ENCODE measurements at places on chromosomes 13 and 19.

DNA sequence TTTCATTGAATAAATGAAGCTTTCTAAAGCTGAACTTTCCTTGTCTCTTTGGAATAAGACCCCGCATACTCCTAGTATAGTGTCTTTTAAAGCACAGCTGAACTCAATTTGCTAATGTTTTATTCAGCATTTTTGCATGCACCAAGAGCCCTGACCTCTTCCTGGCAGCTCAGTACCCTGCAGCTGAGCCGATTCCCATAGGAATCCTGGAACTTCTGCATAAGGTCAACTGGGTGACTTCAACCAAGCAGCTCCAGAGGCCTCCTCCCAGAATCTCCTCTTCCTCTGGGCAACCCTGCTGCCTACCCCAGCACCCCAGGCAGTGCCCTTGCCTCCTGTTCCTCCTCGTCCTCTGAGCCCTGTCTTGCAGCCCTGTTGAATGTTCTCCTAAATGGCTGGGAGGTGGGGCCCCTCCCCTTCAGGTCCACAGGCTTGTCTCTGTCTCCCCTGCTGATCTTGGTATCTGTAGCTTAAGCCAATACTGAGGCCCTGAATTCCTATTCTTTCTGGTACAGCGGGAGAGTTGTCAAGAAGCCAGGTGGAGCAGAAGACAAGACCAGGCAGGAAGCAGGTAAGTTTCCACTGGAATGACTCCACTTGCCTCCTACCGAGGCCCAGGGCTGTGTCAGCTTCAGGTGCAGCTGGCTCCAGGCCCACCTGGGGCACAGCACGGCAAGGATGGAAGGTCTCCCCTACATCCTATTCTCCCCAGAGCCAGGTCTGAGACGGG, 23.6 kb upstream of the CCDC124 start:
- no peak for DNase-seq

DNA sequence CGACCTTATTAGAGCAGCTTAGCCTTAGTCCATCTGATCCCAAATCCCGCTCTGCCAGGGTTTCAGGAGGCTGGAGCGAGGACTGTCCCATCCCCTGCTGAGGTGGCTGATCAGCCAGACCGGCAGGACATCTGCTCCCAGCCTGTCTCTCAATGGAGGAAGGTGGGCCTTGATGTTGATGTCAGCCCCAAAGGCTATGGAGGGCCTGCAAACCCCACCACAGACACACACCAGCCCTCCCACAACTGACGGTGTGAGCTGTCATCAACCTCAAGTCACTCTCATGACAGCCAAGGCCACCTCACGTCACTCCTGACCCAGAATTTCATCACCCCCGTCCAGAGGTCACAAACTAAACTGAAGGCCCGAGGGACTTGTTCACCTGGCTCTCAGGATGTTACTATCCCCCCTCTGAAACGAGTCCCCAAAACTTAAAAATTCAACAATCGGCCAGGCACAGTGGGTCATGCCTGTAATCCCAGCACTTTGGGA, 25.5 kb downstream of the RHPN2 start:
- DNase-seq = no peak

GRCh38 chr13:101149735-101150384, 266.4 kb downstream of the NALCN start:
- DNase-seq = no peak

- peak; percentile 65 for DNase-seq
Observed at GRCh38 chr19:4233282-4233853, 4.0 kb downstream of the EBI3 start.

DNA sequence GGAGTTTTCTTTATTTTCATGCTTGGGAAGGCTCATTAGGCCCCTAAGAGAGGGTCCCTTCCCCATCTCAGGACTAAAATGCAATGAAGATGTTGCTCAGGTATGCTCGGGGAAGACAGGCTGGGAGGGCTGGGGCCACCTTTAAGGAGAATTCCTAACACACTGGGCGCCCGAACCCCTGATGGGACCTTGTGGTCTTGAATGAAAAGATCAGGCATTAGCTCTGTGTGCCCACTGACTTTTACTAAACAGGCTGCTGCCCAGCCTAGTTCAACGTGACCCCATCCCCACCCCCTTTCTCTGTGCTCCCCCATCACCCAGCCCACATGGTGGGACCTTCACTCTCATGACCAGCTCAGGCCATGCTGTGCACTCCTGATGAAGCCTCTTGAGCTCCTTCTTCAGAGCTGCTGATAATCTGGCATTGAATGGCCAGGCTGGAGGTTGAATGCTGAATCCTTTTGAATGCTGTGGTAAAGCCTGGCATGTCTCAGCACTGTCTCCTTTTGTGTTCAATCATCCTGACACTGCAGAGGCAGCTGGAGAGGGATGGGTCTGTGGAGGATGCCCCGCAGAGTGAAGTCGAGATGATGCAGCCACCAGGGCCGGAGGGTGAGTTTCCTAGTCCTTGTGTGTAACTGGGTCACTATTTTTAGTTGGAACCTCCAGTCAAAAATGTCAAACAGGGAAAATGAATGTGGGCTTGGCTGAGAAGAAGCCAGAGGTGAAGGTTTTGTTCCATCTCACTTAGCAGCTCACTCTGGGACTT, 209.1 kb downstream of the UQCRFS1 start:
- no peak for DNase-seq

GRCh38 chr19:52566121-52566520, 4.0 kb upstream of the ZNF701 start:
- no peak for DNase-seq

GRCh38 chr13:30049692-30050091, 199.3 kb upstream of the UBL3 start:
- no peak for DNase-seq

DNA sequence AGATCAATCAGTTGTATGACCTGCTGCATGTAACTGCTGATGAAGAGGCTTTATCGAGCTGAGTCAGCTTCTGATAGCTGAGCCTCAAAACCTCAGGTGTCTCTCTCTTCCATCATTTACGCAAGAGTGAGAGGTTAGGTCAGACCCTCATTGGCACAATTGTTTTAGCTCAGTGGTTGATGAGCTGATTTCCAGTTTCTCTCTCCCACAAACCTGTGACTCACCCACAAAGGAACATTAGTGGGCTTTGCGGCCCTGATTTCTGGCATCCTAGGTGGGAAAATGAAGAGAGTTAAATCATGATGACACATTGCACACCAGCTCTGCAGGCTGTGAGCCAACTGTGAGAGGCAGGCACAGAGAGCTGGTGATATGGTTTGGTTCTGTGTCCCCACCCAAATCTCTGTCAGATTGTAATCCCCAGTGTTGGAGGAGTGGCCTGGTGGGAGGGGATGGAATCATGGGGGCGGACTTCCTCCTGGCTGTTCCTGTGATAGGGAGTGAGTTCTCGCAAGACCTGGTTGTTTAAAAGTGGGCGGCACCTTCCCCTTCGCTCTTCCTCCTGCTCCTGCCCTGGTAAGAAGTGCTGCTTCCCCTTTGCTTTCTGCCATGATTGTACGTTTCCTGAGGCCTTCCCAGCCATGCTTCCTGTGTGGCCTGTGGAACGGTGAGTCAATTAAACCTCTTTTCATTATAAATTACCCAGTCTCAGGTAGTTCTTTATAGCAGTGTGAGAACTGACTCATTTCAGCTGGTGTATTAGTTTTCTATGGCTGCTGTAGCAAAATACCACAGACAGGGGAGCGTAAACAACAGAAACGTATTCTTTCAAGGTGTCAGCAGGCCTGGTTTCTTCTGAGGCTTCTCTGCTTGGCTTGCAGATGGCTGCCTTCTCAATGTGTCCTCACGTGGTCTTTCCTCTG, 33.5 kb upstream of the TMTC4 start:
- DNase-seq = no peak

DNA sequence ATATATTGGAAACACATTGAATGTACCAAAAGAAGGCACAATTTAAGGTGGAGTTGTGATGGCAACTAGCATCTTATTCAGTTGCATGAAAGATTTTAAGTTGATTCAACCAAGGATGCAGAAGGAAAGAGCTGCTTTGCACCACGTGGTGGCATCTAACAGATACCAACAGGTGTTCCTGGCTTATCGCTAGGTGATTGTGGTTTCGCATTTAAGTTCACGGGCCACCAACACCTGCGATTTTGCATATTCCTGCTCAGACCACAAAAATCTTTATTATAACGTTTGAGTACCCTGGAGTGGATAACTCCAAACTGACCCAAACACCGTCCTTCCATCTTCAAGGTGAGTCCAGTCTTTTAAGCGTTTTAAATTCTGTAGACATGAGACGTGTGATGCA, 45.3 kb downstream of the RGCC start:
- no peak for DNase-seq

DNA sequence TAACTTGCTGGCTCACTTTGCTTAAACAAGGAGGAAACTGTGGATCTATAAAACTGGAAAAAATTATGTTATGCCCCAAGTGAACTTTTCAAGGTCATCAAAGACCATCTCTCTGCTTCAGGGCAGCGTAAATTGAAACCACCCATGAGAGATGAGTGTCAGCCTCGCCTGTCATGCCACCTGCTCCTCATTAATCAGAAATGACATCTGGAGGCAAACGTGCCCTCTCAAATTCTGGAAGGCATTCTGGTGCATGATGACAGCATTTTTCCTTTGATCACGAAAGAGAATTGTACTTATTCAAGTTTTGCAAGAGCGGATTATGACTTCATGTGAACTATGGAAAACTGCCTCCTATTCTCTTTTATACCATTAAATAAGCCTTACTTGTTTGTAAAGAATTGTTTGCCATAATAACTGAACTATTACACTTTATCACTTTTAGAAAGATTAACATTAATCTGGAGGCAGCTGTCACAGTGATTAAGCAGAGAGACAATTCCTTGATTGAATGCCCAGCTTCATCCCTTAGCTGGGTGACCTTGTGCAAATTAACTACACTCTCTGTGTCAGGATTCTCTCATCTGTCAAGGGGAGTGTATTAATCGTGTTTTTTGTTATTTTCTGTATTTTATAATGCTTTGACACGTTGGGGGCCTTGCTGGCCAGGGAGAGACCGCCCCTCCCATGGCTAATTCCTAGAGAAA, 17.0 kb upstream of the SACS start:
- DNase-seq = no peak
